Esophagus muscularis mucosa (tissue), 4 donors: ENCODE measurements at places on chromosomes 4 and X. TPM values are rescaled to one million over a fixed set of nuclear protein-coding genes. Genes with fewer than 3 reads are reported as not detected.
A peak's percentile ranks its signal among the peaks of the same experiment; 100 is the strongest.

The GPC3 gene
- 1.2 TPM for total RNA-seq

DNA sequence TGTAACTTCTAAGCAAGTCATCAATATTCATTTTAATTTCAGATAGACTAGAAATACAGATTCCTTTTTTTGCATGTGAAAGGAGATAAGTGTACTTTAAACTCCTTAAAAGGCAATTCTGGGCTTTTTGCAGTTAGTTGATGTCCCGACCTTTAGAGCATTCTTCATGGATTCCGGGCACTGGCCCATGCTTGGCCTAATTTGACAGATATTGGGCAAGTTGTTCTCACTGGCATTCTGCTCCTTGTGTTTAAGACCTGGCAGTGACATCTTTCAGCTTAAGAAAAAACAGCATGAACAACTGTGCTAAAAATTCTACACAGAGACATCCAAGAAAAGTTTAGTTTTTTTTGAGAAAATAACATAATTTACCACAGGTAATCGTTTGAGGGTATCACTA, 1037.2 kb downstream of the PCDH18 start:
- no peak for DNase-seq
- no peak overlapping the region for H3K27ac ChIP-seq
- no peaks in the 10 kb centered on the region for H3K36me3 ChIP-seq
- H3K4me3 ChIP-seq, result no peak overlapping the region
- no peaks in the 10 kb centered on the region for H3K27me3 ChIP-seq
- H3K4me1 ChIP-seq, result peaks cover 6% of the 10 kb centered on the region

GRCh38 chrX:110374559-110374958, 15.9 kb downstream of the RTL9 start:
- H3K36me3 ChIP-seq, result no peaks in the 10 kb centered on the region
- H3K27me3 ChIP-seq, result no peaks in the 10 kb centered on the region
- no peaks in the 10 kb centered on the region for H3K4me1 ChIP-seq
- no peak overlapping the region for H3K27ac ChIP-seq
- no peak overlapping the region for H3K4me3 ChIP-seq
- DNase-seq, result no peak

GRCh38 chr4:67125636-67126514, 419.4 kb downstream of the CENPC start:
- no peaks in the 10 kb centered on the region for H3K4me1 ChIP-seq
- no peak for DNase-seq
- H3K36me3 ChIP-seq, result no peaks in the 10 kb centered on the region
- H3K27me3 ChIP-seq, result no peaks in the 10 kb centered on the region
- no peak overlapping the region for H3K4me3 ChIP-seq
- no peak overlapping the region for H3K27ac ChIP-seq

- H3K4me1 ChIP-seq, result no peaks in the 10 kb centered on the region
- H3K4me3 ChIP-seq, result no peak overlapping the region
- no peak overlapping the region for H3K27ac ChIP-seq
- no peaks in the 10 kb centered on the region for H3K36me3 ChIP-seq
- no peaks in the 10 kb centered on the region for H3K27me3 ChIP-seq
Measured at GRCh38 chrX:103442536-103442901, 66.2 kb downstream of the BEX3 start.

DNA sequence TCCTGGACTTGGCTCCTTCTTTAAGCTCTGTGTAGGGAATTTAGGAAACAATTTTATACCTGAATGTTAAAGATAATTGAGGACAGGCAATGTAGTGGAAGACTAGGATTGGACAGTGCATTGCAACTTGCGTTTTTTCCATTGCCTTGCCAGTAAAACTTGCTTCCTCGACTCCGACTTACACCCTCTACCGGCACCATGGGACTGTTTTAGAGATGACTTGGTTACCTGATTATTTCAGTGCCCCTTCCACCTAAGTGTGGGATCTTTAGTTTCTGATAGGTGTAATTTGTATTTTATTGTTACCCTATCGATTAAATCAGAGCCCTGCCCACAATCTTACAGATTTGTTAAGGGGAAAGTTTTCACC, 1.2 kb downstream of the PRPS1 start:
- peak overlapping the region; percentile 63 for H3K4me3 ChIP-seq
- DNase-seq, result no peak
- no peaks in the 10 kb centered on the region for H3K27me3 ChIP-seq
- H3K4me1 ChIP-seq, result peaks cover 17% of the 10 kb centered on the region

- H3K36me3 ChIP-seq, result no peaks in the 10 kb centered on the region
- H3K4me1 ChIP-seq, result no peaks in the 10 kb centered on the region
- no peak overlapping the region for H3K4me3 ChIP-seq
- DNase-seq, result no peak
Measured at GRCh38 chrX:37993837-37994619, 12.3 kb upstream of the SYTL5 start.

DNA sequence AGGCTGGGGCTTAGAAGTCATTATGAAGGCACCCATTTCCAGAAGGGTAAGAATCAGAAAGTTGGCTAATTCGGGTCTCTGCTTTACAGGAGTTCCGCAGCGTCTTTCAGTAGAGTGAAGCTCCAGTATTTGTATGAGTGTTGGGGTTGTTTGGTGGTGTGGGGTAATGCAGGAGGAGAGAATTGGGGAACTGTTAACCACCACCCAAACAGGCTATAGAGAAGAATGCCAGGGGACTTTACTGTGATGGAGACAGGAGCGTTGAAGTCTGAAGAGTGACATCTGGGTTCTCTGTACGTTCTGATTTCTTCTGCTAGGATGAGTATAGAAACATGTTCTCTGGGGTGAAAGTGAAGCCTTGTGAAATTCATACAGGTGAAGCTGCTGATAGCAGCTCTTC, 96.3 kb downstream of the TBL1X start:
- H3K27ac ChIP-seq, result no peak overlapping the region
- H3K27me3 ChIP-seq, result no peaks in the 10 kb centered on the region
- H3K36me3 ChIP-seq, result no peaks in the 10 kb centered on the region
- H3K4me3 ChIP-seq, result no peak overlapping the region
- no peak for DNase-seq
- H3K4me1 ChIP-seq, result peaks cover 34% of the 10 kb centered on the region

The CRLF2 gene
- 0.63 TPM for total RNA-seq

GRCh38 chr4:22713841-22714240, 21.1 kb downstream of the GBA3 start:
- H3K4me3 ChIP-seq, result no peak overlapping the region
- H3K4me1 ChIP-seq, result no peaks in the 10 kb centered on the region
- no peak for DNase-seq
- H3K36me3 ChIP-seq, result no peaks in the 10 kb centered on the region

DNA sequence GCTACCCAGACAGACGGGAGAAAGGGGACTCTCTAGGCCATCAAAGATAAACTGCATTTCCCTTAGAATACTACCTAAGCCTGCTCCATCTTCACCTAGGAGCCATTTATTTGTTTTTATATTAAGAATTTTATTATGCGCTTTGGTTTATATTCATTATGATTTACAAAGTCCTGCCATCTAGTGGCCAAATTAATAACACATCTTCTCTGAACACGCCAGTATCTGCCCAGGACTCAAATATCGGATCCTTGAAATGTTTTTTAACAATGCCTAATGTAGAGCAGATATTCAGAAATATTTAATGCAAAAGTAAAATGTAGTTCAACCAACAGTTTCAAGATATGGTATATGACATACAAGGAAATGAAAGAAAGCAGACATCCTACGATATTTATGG, 20.8 kb upstream of the PRPS2 start:
- no peaks in the 10 kb centered on the region for H3K36me3 ChIP-seq
- H3K27ac ChIP-seq, result no peak overlapping the region
- no peaks in the 10 kb centered on the region for H3K4me1 ChIP-seq
- H3K27me3 ChIP-seq, result peaks cover 8% of the 10 kb centered on the region
- no peak for DNase-seq
- no peak overlapping the region for H3K4me3 ChIP-seq

The ZNF275 gene
- total RNA-seq, result 18.4 TPM

- no peaks in the 10 kb centered on the region for H3K4me1 ChIP-seq
- no peak overlapping the region for H3K27ac ChIP-seq
- H3K36me3 ChIP-seq, result no peaks in the 10 kb centered on the region
- H3K4me3 ChIP-seq, result no peak overlapping the region
- no peaks in the 10 kb centered on the region for H3K27me3 ChIP-seq
Measured at GRCh38 chr4:134320048-134320447, 118.5 kb upstream of the PABPC4L start.

DNA sequence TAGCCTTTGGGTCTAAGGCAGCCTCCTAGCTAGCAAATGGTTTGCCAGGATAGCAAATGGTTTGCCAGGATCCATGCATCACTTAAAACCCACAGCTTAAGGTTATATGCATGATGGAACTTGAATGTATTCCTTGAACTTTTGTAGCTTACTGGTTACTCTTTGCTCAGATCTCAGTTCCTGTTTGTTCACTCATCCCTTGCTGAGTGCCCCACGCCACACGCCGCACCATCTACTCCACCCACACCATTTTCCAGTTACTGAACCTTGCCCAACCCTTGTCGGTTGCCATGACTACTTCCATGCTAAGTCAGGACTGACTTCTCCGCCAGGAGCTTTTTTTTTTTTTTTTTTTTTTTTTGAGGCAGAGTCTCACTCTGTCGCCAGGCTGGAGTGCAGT, 29.5 kb upstream of the XIAP start:
- H3K27ac ChIP-seq, result no peak overlapping the region
- no peaks in the 10 kb centered on the region for H3K27me3 ChIP-seq
- no peak for DNase-seq
- H3K4me3 ChIP-seq, result no peak overlapping the region

GRCh38 chr4:158129694-158130093, 43.1 kb downstream of the GASK1B start:
- H3K4me1 ChIP-seq, result no peaks in the 10 kb centered on the region
- no peaks in the 10 kb centered on the region for H3K27me3 ChIP-seq
- no peaks in the 10 kb centered on the region for H3K36me3 ChIP-seq
- no peak for DNase-seq
- no peak overlapping the region for H3K27ac ChIP-seq

DNA sequence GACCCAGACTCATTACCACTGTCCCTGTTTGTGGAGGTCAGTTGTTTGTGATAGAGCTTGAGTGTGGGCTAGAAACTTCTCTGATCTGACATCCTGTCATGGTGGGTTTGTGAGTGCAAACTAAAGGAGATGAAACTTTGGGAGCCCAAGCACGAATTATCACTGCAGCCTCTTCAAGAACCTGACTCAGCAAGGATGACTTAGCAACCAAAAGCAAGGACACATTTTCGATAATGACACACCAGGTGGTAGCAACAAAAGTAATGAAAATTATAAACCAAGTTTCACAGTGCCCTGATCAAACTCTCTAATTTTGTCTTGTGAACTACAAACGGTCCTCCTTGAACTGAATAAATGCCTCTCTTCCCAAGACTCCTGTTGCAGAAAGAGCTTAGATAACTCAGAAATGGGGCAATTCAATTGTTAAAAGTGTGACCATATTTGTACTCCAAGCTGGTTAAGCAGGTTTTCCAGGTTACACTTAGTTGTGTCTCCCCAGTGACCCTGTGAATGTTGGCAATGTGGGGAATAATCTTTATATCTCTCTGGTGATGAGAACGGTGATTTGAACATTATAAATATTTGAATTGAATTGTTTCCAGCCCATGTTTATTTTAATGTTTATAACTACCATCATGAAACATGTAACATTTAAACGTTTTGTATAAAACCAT, 52.6 kb upstream of the ATP8A1 start:
- H3K4me1 ChIP-seq, result no peaks in the 10 kb centered on the region
- H3K27ac ChIP-seq, result no peak overlapping the region
- DNase-seq, result no peak
- H3K27me3 ChIP-seq, result no peaks in the 10 kb centered on the region

DNA sequence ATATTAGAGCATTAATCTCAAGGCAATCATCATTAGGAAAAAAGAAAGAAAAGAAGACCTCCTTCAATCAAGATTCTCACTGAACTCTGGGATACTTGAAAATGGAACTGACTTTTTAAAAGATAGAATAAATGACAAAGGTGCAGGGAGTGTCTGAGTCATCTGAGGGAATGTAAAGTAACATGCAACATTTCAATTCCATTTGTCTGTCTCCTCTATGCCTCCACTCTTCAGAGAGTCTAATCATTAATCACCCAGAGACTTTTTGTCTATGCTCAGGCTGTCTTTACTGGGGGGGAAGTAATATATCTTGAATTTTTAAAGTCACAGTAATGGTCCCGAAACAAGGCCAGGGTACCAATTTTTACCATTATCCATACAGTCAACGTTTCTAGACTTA, 55.0 kb upstream of the PACRGL start:
- H3K27me3 ChIP-seq, result no peaks in the 10 kb centered on the region
- no peaks in the 10 kb centered on the region for H3K36me3 ChIP-seq
- H3K4me3 ChIP-seq, result no peak overlapping the region
- H3K4me1 ChIP-seq, result no peaks in the 10 kb centered on the region

DNA sequence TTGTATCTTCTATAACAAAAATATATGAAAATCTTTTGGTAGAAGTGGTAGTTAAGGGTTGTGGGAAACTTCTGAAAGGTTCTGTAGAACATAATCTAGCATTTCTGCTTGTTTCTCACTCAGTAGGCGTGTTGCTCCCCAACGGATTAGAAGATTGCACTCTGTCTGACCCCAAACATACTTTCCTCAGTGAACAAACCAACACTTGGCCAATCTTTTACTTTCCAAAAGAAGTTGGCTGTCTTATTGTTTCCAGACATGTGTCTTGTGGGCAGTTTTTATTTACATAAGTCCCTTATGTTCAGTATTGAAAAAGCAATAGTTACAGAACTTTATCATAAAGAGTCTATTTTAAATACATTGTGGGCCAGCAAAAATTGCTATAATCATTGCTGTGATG, 312.8 kb upstream of the EPHA5 start:
- H3K4me3 ChIP-seq, result no peak overlapping the region
- H3K36me3 ChIP-seq, result no peaks in the 10 kb centered on the region
- H3K27ac ChIP-seq, result no peak overlapping the region
- H3K27me3 ChIP-seq, result no peaks in the 10 kb centered on the region
- no peak for DNase-seq

- H3K27me3 ChIP-seq, result no peaks in the 10 kb centered on the region
- H3K36me3 ChIP-seq, result no peaks in the 10 kb centered on the region
- no peak overlapping the region for H3K4me3 ChIP-seq
- peaks cover 45% of the 10 kb centered on the region for H3K4me1 ChIP-seq
Measured at GRCh38 chrX:72026341-72027023, 105.2 kb downstream of the RTL5 start.

The STX18 gene
- total RNA-seq, result 17.8 TPM

The WDR17 gene
- total RNA-seq, result 3.2 TPM

The TET2 gene
- 31.5 TPM for total RNA-seq

The IL3RA gene
- 5.0 TPM for total RNA-seq

DNA sequence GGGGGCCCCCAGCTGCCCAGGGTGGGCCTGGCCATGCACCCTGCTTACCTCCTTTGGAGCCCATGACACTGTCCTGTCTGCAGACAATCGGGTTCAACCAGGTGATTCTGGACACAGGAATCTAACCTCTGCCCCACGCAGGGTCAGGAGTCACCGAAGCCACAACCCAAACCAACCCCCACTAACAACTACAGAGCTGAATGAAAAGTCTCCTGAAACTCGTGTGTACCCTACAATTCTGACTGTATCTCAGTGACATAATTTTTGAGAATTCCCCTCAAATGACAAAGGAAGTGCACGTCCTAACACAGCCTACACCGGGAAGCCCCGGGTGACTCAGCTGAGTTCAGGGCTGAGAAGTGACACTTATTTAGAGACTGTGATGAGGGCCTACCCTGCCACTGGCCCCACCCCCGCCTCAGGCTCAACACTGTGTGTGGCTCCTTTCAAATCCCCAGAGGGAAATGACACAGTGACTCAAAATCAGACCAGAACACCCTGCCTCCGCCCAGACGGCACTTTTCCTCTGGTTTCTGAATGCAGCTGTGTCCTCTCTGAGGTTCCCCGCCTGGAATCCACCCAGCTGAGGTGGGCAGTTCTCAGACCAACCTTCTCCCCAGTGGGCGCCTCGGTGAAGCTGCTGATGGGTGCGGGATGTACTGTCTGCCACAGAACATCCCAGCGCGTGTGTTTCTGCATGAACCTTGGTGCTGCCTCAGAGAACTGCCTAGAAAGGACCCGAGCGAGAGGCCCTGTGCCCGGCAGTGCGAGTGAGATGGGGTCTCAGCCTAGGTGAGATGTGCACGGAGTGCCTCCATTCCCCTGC, 9.9 kb downstream of the TNIP2 start:
- H3K4me1 ChIP-seq, result peaks cover 26% of the 10 kb centered on the region
- no peaks in the 10 kb centered on the region for H3K27me3 ChIP-seq
- no peak for DNase-seq
- H3K4me3 ChIP-seq, result no peak overlapping the region
